ENCODE measurements at places on chromosomes 2 and 18.
A peak's percentile ranks its signal among the peaks of the same experiment; 100 is the strongest.

GRCh38 chr18:73261923-73262322, 394.1 kb upstream of the NETO1 start:
- no peak for DNase-seq

GRCh38 chr18:57523171-57523956, 63.1 kb downstream of the FECH start:
- no peak for DNase-seq

- no peak for DNase-seq
Measured at GRCh38 chr2:122186761-122187222, 431.3 kb downstream of the TSN start.

GRCh38 chr18:45667056-45667736, 51.9 kb downstream of the SLC14A2 start:
- DNase-seq: peak; percentile 60

DNA sequence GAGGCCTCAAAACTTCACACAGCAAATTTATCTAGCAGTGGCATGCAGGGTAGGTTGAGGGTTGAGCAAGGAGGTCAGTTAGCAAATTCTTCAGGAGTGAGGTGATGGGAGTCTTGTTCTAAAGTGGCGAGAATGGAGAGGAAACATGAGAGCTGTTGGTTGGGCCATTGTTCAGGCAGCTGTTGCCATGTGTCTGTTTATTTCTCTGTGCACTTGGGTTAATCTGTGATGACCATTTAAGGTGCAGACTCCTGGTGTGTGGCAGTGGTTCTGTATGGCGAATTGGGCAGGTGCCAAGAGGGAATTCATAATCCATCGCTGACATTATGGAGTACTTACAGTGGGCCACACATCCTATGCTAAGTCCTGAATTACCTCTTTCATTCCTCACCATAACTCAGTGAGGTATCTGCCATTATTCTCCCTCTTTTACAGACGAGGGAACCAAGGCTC, 30.4 kb downstream of the TMEM178A start:
- DNase-seq: no peak

- no peak for DNase-seq
Measured at GRCh38 chr2:118903029-118903351, 39.0 kb upstream of the MARCO start.

- DNase-seq: no peak
Measured at GRCh38 chr2:166891727-166892126, 3.4 kb downstream of the XIRP2 start.

DNA sequence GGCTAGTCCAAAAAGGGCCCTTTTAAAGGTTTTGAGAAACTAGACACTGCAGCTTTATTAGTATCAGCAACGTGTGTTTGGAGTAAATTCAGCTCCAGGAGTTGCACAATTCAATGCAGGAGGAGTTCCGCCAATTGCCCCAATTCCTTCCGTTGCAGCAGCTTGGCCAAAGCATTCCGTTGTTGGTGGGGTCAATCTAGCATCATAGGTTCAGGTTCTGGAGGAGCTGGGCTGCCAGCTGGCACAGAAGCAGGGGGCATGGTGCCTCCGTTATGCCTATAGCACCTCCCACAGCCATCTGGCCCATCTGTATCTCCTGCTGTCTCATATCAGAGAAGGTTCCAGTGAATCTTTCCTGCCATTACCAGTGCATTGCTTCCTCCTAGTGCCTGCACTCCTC, 55.4 kb downstream of the REL start:
- no peak for DNase-seq

DNA sequence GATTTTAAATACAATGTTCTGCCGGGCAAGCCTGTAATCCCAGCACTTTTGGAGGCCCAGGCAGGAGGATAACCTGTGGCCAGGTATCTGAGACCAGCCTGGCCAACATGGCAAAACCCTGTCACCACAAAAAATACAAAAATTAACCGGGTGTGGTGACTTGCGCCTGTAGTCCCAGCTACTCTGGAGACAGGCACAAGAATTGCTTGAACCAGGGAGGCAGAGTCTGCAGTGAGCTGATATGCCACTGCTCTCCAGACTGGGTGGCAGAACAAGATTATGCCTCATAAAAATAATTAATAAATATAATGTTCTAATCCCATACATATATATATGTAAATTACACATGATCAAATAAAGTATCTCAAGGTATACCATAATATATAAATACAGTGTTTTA, 119.3 kb downstream of the C2orf74 start:
- no peak for DNase-seq

DNA sequence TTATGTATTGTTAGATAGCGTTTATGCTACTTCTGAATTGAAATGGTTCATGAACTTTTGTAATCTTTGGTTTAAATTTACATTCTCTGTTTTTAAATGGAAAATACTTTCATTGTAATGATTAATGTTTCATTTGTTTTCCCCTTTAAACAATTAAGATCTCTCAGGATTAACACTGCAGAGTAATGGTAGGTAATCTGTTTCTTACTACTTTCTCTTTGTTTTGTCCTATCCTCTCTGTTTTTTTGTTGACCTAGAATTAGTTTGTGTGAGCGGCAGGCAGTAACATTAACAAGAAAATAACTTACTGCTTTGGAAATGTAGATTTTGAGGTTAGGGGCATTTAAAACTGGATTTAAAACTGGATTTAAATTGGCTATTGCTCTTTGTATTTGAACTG, 19.1 kb downstream of the SMAD4 start:
- no peak for DNase-seq

GRCh38 chr2:227462972-227463931, 8.7 kb upstream of the AGFG1 start:
- DNase-seq: no peak

DNA sequence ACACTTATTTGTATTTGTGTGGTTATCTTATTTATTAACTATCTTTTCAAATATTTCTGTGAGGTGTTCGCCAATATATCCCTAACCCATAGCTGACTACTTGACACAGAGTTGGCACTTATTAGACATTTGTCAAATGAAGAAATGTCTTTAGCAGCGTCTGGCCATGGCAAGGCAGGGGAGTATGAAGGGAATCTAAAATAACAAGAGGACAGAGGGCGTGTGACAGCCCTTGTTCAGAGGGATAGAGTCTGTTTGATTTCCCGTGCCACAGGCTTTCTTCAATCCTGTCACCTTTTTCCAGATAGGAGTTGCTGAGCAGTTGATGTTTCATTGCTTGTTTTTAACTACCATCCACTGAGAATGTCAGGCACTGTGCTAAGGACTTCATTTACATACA, 53.6 kb upstream of the SLC39A10 start:
- DNase-seq: no peak
